ENCODE measurements at places on chromosomes 4 and X. TPM values are rescaled to one million over a fixed set of nuclear protein-coding genes. Genes with fewer than 3 reads are reported as not detected.

Gene SLITRK4
- total RNA-seq = 62.1 TPM

Gene CCDC160
- 1.1 TPM for total RNA-seq

Gene HELQ
- total RNA-seq = 19.8 TPM

Gene DUSP9
- total RNA-seq = 1.7 TPM

Gene IBSP
- not detected for total RNA-seq

Gene WDR44
- total RNA-seq = 34.6 TPM

Gene PAGE2B
- total RNA-seq = not detected

Gene NHS
- total RNA-seq = 3.3 TPM

Gene SLC16A2
- total RNA-seq = 17.9 TPM

Gene CLDN34
- 0.62 TPM for total RNA-seq

Gene RAP1GDS1
- total RNA-seq = 245 TPM

Gene AR
- total RNA-seq = 0.62 TPM

Gene NDNF
- 4.8 TPM for total RNA-seq

Gene TLR1
- 10.5 TPM for total RNA-seq

Gene SORCS2
- 4.1 TPM for total RNA-seq

Gene PSAPL1
- not detected for total RNA-seq

Gene CT45A2
- not detected for total RNA-seq

Gene ASB5
- total RNA-seq = 0.47 TPM

Gene BRS3
- not detected for total RNA-seq

Gene DIPK2B
- total RNA-seq = 1.7 TPM

Gene EMCN
- 4.2 TPM for total RNA-seq

Gene WDR17
- 80.5 TPM for total RNA-seq

Gene ZNF732
- total RNA-seq = 1.4 TPM

Gene ATP1B4
- under 0.01 TPM for total RNA-seq

Gene ANKRD37
- total RNA-seq = 25.1 TPM

Gene MAGEA2B
- not detected for total RNA-seq

Gene GAB3
- 1.4 TPM for total RNA-seq

Gene SSX4B
- total RNA-seq = not detected

Gene PRKG2
- total RNA-seq = 15.0 TPM

Gene GRID2
- total RNA-seq = 21.8 TPM

Gene BTK
- total RNA-seq = 0.94 TPM

Gene GAB1
- total RNA-seq = 25.9 TPM

Gene MSX1
- 3.0 TPM for total RNA-seq

Measured in occipital lobe (tissue), 3 donors.